ENCODE measurements at places on chromosomes 2 and 18.

- peak; percentile 60 for DNase-seq
Measured at GRCh38 chr2:198127627-198128026, 323.2 kb downstream of the PLCL1 start.

GRCh38 chr2:232147440-232148077, 186.0 kb downstream of the DIS3L2 start:
- no peak for DNase-seq

- peak; percentile 62 for DNase-seq
Measured at GRCh38 chr2:88669482-88670214, 21.8 kb upstream of the RPIA start.

DNA sequence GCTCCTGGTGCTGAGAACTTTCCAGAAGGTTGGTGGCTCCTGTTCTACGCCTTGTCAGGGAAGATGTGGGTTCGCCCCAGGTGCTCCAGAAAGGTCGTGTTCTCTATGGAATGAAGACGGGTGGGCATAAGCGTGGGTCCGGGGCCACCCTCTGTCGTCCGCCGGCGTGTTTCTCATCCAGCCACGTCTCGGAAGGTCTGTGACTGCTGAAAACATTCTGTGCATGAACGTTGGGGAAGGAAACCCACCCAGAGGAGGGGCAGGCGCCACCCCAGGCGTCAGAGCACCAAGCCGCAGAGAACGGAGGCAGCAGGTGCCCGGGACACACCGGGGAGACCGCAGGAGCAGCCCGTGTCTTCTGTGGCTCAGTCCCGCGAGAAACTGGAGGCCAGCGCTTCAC, 118.2 kb downstream of the RTP5 start:
- DNase-seq = no peak

DNA sequence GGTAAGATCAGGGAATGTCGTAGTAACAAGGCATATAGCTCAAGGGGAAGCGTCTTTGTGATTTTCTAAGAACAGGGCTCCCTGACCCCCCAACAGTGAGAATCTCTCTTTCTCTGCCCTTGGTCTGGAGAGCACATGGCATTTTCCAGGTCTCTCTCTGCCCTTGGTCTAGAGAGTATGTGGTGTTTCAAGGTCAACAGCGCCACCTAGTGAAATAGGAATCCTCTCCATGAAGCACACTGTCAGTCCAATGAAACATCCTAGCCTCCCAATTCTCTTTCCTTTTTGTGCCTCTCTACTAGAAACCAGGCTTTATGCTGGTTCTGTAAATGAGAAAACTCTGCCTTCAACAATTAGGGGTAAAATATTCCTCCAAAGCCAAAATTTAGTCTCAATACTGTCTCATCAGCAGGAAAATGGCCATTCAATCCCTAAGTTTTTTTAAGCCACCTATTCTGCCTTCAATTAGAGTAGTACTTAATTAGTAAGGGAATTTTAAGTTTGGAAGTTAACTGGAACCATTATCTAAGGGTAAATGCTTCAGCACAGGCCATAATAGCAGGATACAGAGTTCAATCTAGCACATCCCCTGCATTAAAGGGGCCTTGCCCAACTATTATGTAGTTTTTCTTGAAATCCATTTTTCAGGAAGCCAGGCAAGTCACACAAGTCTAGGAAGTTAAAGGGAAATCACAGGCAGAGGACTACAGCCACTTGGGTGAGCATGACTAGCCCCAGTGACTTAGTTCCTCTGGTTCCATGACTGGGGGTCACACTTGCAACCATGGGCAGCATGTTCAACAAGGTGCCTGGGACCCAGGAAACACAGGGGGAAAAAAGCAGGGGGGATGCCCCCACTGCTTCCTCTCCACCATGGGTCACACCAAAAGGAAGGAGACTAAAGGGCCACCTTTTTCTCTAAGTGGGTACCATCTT, 12.4 kb downstream of the DYM start:
- DNase-seq = peak; percentile 41
